ENCODE measurements at places on chromosomes 6 and 20.

GRCh38 chr6:41187924-41188886 is 12.7 kb downstream of the TREML2 start:
- no peak for DNase-seq

DNA sequence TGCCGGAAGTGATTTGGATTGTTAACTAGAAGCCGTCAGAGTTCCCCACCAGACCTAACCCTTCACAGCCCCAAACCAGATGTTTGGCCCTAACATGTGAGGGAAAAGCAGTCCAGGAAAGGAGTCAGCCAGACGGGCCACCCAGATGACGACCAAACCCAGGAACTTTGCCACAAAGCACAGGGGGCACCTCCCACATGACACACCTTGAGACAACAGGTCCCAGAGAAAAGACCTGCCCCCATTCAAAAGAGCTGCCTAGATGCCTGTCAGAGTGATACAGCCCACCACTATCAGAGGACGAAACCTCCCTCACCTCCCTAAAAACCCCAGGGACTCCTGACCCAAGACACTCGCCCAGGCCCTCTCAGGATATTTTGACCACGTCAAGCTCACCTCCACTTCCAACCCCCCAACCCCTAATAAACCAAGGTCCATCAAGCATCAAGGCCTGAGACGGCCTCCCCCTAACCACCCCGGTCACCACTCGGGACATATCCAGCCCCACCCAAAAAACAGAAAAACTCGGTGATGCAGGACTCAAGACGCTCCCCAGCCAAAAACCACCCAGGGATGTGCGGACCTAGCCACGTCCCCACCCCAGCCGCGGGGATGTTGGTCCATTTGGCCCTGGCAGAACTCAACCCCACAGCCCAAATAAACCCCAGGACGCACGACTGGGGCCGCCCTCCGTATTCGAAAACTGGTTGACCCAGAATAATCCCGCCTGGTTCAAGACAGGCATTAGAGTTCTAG is 662 bp downstream of the ZNF343 start:
- no peak for DNase-seq

DNA sequence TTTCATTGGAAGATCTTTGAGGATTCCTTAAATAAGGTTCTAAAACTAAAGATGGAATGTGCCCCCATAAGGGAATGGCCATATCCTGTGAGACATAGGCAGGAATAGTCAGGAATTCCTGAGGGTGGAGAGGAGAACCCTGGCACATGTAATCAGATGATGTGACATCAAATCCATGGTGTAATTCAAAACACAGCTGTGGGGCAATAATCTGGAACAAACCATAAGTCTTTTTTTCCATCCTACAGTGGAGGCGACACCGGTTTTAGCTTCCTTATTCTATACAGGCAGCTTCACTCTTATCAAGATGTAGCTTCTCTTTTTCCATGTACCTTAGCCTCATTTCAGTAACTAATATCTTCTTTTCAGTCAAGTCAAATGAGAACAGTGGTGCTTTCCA is 133.6 kb upstream of the CITED2 start:
- peak; percentile 48 for DNase-seq

- no peak for DNase-seq
Measured at GRCh38 chr6:147078602-147079001, 125.6 kb upstream of the STXBP5 start.

DNA sequence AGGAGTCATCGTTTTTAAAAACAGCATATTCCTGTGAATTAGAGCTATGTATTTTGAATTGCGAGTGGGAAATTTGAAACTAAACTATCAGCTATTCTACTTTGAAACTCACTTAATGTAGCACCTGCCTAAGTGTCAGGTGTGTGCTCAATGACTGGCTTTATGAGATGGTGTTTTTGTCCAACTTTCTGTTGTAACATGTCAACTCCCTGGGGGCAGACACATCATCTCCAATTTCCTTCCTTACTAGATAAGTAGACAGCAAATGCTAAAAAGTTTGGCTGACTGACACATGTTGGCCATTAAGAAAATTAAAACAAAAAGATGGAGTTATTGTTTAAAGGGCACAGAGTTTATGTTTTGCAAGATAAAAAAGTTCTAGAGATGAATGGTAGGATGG is 226.9 kb downstream of the TFAP2B start:
- DNase-seq = no peak

GRCh38 chr6:151293688-151294016 is 53.9 kb downstream of the AKAP12 start:
- DNase-seq = no peak

DNA sequence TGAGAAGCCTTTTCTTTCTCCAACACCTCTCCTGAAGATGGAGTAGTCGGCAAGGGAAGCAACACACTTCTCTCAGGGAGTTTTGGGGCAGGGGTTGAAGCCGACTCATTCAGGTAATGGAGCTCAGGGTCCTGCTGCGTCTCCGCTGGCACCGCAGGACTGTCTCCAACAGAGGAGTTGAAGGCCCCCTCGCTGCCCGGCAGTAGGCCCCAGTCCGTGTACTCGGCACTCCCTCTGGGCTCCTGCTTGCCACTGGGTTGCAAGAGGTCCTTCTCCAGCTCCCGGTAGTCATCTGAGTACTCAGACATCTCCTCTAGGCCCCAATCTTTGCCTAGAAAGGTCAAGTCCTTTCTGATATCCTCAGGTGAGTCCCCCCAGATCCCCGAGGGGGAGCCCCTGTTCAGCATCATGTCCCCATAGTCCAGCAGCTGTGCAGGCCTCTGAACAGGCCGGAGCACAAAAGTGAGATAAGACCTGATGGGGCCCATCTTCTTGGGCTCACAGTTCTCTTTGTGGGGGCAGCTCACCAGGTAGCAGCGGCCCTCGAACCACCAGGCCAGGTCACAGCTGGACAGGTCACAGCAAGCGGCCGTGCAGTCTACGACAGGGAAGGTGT is 50.0 kb downstream of the KIAA0319 start:
- DNase-seq = no peak

- DNase-seq = peak; percentile 37
Measured at GRCh38 chr6:117483004-117483644, 650 bp downstream of the DCBLD1 start.

GRCh38 chr6:44116641-44117382 is 10.4 kb downstream of the MRPL14 start:
- DNase-seq = no peak

GRCh38 chr20:6135347-6135746 is 12.5 kb upstream of the FERMT1 start:
- no peak for DNase-seq

GRCh38 chr6:156857573-156857972 is 80.4 kb downstream of the ARID1B start:
- DNase-seq = no peak

GRCh38 chr6:47180633-47181032 is 129.1 kb downstream of the TNFRSF21 start:
- DNase-seq = no peak

- no peak for DNase-seq
Measured at GRCh38 chr6:14882394-14883026, 363.4 kb upstream of the JARID2 start.

DNA sequence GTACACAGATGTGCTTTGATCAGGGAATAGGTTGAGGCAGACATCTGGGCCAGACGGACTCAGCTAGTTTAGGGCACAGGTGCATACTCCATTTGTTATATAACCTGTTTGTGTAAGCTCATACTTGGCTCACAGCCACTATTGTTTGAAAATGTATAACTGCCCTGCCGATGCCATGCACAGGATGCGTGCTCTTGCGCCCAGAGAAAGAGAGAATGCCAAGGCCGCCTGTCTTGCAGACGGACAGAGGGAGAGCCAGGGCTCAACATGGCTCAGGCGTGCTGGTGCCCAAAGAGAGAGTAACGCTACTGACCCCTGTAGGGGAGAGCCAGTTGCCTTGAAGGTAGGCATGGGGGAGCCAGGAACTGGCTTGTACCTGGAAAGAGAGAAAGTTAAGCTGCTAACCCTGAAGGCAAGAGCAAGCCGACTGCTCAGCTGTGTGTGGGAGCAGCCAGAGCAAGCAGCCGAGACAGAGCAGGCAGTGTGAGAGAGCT is 57.7 kb downstream of the FAM229B start:
- no peak for DNase-seq

GRCh38 chr20:37244572-37244957 is 17.0 kb downstream of the GHRH start:
- no peak for DNase-seq

- DNase-seq = no peak
Measured at GRCh38 chr20:51396365-51396909, 146.1 kb downstream of the NFATC2 start.

DNA sequence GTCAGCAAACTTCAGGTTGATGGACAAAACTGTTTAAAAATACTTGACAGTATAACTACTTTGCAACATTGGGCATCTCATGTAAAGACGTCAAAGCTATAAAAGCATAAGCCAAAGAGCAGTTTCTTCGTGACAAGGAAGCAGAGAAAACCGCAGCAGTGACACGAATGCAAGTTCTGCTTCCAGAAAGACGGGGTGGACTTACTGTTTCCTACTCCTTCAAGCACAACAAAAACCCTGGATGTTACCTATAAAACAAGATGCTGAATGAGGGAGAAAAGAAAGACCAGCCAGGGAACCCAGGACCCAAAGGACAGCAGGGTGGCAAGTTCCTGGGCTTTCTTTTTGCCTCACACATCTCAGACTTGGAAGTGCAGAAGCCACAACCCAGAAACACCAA is 98.0 kb downstream of the DLL1 start:
- DNase-seq = peak; percentile 80

- DNase-seq = peak; percentile 39
Measured at GRCh38 chr20:50726955-50727791, 4.2 kb upstream of the PARD6B start.

GRCh38 chr20:23079016-23079351 is 7.1 kb downstream of the CD93 start:
- no peak for DNase-seq

GRCh38 chr6:22302838-22303237 is 6.0 kb upstream of the PRL start:
- peak; percentile 85 for DNase-seq

GRCh38 chr6:44237813-44238433 is 9.0 kb upstream of the HSP90AB1 start:
- no peak for DNase-seq

- DNase-seq = no peak
Measured at GRCh38 chr6:89013438-89013837, 50.0 kb upstream of the RNGTT start.

- no peak for DNase-seq
Measured at GRCh38 chr20:46137816-46138215, 19.7 kb downstream of the CD40 start.

DNA sequence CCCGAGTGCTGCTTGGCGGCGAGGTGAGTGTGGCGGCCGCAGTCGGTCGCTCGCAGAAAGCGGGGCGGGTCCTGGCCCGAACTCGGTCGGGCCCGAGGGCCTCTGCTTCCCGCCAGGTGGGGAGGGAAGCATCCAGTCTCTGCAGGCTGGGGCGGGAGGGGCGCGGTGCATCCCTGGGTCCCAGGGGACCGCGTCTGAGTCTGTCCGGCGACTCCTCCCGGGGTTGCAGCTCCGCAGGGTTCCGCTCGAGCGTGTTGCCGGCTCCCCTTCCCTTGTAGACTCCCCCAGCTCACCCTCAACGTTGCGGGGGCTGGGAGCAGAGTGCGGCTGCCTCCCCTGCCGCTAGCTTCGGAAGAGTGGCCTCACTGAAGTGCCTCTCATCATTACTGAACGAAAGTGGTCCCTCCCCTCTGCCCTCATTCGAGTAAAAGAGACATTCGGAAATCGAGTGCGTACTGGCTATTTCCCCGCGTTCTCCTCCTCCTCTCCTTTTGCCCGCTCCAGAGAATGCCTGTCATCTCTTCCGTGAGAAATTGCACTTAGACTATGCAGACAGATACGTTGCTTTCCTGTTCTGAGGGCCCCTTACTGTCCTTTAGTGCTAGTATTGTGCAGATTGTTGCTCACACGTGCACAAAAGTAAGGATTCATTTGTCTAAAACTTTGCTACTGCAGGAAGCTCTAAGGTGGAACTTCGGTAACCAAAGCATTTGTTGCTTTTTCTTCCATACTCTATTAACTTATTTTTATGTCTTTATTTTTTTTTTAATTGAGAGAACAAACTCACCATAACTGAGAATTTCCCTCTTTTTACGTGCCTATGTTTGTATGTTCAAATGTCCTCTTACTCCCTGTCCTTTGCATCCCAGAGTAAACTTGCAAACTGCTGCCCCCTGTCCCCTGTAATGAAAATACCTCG is 751 bp downstream of the MAP3K4 start:
- DNase-seq = peak; percentile 69

GRCh38 chr6:14306151-14306906 is 188.8 kb downstream of the CD83 start:
- DNase-seq = no peak

All from MV-4-11 (cell line).